ENCODE measurements at places on chromosomes 1 and 21.

DNA sequence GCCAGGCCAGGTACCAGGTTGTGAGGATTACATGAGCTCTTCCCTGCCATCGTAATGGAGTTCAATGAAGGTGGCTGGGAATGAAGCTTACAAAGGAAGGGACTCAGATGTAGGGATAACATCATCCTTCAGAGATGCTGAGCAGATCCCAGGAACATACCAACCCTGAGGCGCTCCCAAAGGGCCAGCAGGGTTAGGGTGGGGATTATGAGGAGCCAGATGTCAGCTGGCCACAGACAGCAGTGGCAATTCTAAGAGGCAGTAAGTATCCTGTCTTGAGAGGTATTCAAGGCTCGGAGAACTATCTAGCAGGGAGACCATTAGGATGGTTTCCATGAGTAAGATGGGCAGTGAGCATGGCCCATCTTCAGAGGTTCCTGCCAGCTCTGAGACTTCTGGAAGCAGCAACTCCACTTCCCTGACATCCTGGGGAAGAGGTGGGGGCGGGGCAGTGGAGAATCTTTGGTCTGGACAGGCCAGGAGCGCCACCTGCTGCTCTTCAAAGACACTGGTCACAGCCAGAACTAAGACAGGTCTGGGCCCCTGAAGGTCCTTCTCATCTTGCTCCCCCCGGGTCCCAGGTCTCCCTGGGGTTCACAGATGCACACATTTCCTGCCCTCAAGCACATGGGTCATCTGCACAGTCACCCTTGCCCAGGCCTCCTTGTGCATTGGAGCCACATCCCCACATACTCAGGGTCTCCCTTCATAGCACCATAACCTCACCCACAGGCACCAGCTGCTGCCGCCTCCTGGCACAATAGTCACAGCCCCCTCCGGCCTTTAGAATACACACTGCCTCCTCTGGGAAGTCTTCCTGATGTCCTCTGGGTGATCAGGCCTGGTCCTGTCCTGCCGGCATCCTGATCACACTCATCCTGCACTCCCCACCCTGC, 2.7 kb upstream of the SDC3 start:
- peak; percentile 87 for DNase-seq

GRCh38 chr1:37691497-37692077, 729 bp upstream of the CDCA8 start:
- no peak for DNase-seq

- DNase-seq = peak; percentile 93
Observed at GRCh38 chr1:85289207-85289847, 12.9 kb upstream of the BCL10 start.

- no peak for DNase-seq
Observed at GRCh38 chr1:97164276-97164639, 442.7 kb downstream of the PTBP2 start.

DNA sequence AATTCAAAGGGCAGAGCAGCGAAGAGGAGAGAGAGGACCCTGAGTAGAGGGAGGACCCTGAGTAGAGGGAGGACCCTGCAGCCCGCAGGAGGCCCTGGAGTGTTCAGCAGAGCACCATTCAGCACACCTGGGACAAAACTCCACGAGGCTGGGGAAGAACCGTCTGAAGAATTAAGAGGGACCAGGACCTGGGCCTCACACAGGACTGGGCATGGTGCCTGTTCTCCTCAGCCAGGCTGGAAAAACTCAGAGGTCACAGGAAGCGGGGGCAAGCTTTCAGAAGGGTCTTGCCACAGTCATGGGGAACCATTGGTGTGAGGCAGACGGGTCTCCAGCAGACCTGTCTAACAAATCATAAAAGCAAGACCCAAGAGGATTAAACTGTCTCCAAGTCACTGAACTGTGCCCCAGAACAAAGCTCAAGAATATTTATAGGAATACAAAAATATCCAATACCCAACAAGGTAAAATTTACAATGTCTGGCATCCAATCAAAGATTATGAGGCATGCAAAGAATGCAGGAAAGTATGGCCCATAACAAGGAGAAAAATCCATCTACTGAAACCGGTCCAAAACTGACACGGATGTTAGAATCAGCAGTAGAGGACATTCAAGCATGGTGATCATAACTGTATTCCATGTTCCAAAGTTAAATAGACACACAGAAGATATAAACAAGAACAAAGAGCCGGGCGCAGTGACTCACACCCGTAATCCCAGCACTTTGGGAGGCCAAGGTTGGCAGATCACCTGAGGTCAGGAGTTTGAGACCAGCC, 30.6 kb downstream of the MORN1 start:
- peak; percentile 85 for DNase-seq

GRCh38 chr1:223682502-223682901, 17.0 kb upstream of the CAPN8 start:
- no peak for DNase-seq

DNA sequence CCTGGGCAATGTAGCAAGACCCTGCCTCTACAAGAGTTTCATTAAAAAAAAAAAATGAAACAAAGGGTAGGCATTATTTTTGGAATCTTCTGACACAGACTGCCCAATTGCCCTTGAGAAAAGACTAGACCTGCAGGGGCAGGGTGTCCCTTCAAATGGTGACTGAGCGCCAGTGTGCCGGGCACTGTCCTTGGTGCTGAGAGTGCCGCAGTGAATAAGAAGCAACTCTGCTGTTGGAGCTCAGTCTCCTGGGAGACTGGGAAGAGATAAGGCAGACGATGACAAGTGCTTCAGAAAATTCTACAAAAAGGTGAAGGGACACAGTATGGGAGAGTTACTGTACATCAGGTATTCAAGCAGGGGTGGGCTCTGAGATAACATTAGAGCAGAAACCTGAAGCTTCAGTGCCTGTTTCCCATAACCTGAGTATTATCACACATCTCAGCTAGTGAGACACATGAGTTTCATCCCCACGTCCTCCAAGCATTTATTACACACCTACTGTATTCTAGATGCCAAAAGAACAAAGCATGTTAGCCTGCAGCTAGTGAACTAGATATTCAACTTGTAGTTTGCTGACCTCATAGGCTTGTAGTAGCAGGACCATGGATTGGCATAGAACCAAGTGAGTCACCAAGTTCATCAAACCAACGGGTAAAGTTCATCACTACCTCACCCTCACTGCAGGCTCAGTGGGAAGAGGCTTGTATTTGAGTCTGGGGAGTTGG, 18.4 kb upstream of the RPL11 start:
- DNase-seq = peak; percentile 46

DNA sequence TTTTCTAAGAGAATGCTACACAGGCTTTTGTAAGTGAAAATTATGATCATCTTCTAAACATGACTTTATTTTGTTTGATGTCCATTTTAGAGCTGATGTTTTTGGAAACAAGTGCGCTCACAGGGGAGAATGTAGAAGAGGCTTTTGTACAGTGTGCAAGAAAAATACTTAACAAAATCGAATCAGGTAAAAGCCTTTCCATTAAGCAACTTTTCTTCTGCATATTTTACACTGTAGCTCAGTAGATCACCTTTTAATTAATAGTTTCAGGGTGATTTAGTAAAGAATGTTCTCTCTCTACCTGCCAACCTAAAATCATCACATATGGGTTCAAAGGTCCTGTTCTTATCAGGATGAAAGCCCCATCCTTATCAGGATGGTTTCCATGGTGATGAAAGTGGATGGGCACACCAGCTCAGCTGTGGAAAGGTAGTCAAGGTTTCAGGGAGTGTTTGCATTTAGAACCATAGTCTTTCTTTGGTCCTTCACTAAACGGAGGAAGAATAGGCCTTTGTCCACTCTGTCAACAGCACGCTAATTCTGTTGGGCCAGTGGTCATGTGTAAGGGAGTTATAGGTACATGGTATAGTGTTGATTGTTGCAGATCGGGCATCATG, 28.1 kb downstream of the RAB4A start:
- DNase-seq = no peak

- DNase-seq = no peak
Observed at GRCh38 chr1:108644984-108645383, 15.9 kb downstream of the HENMT1 start.

GRCh38 chr1:248847181-248847955, 9.3 kb downstream of the ZNF672 start:
- no peak for DNase-seq

- DNase-seq = no peak
Observed at GRCh38 chr1:56135069-56135863, 444.1 kb downstream of the PLPP3 start.

DNA sequence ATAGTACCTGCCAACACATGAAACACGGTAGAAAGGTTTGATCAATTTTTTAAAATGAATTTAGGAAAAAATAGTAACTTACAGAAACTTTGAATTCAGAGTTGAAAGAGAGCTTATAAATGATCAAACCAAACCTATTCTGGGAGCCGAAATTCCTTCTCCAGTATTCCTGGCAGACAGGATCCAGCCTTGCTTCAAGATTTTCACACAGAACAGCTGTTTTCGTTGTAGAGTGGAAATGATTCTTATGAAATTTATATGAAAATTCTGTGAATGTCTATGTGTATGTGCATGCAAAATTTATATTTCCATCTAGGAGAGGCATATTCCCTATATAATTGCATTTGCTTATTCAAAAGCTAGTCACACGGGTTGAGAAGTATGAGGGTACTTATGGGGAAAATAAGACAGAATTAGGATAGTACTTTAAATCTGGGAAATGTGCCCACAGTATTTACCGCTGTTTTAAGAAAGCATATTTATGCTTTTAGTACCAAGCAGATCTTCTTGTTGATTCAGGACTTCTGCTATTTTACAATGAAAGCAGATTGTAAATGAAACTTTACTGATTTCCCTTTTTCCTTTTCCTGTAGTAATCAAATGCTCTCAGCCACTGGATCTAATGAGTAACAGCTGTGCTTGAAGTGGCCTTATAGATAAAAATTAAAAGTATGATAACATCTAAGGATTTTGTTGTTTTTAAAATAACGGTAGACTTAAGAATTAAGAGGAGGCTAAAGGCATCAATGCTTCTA, 30.4 kb downstream of the PRRX1 start:
- DNase-seq = peak; percentile 57

DNA sequence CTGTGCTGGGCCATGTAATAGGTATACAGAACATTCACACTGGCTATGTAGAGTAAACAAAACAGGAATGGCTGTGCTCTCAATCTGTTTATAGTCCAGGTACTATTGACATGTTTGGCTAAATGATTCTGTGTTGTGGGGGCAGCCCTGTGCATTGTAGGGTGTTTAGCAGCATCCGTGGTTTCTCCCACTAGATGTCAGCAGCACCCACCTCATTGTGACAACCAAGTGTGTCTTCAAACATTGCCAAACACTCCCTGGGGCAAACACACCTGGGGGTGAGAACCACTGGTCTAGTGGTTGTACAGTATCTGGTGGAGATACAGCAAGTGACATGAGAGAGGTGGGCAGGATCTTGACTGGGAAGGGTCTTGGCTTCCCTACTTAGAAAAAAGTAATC, 80.4 kb upstream of the SPATA6 start:
- DNase-seq = peak; percentile 7

DNA sequence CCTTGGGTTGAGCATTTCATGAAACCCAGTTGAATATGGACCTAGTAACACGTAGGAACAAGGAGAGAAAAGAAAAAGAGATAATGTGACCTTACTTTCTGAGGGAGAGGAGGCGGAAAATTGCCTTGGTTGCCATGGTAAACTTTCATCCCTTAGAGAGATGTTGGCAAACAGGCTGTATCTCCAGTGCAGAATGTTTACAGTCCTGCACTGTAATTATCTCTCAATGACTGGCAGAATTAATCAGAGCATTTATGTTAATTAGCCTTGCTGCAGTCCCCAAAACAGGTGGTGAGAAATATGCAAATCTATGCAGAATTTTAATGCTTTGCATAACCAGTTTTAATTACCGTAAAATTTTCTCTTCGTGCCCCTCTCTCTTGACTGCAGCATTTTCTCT, 147.3 kb downstream of the CD247 start:
- no peak for DNase-seq

GRCh38 chr1:228783418-228784040, 48.2 kb downstream of the RHOU start:
- peak; percentile 5 for DNase-seq

GRCh38 chr21:46634966-46635323, 529 bp upstream of the PRMT2 start:
- peak; percentile 93 for DNase-seq

- no peak for DNase-seq
Observed at GRCh38 chr1:167520711-167521206, 2.4 kb upstream of the CD247 start.

DNA sequence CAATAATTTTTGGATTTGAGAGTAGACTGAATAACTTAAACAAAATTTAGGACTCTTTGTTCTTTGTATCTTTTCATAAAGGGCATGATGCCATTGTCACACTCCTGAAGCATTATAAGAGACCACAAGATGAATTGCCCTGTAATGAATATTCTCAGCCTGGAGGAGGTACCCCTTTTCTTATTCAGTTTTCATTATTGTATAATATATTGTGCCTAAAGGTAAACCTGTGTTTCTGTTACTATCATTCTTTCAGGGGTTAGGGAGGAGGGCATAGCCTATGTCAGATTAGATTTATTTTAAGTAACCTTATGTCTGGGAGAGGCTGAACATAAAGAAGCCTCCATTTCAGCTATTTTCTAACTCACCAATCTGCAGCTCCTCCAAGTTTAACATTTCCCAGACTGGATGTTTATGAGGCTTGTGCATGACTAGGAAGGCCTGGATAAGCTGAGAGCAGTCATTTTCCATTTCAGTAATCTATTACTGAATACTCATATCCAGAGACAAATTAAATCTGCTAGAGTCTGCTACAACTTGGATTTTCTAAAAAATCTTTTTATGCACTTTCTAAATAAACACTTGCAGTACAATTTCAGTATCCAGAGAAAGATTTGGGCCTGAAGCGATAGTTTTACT, 132.1 kb downstream of the TNNI3K start:
- DNase-seq = no peak

GRCh38 chr21:44433791-44434567, 21.3 kb upstream of the LRRC3 start:
- no peak for DNase-seq

DNA sequence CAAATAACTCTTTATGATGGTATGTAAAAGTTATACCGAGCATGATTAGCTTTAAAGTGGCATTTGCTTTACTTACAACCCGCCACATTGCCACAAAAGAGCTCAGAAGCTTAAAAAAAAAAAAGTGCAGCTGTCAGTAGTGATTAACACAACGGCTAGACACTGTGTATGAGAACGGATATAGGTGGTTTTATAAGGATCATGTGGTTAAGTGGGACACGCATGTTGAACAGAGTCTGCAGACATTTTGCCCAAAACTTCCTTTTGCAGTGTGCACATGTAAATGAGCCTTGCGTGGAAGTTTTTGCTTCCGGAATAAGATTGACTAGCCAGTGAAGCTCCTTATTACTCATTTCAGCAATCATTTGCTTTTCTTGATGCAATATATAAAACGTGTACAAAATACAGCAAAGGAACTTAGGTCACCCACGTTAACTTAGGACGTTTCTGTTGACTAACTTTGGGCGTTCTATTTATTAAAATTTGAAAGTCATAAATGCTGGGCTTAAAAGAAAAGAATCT, 58.7 kb upstream of the RGS1 start:
- DNase-seq = peak; percentile 41

- no peak for DNase-seq
Observed at GRCh38 chr1:155966750-155967149, 11.6 kb downstream of the ARHGEF2 start.
